ENCODE measurements at places on chromosomes 5 and 9.

GRCh38 chr9:125820100-125820804, 73.1 kb downstream of the PBX3 start:
- DNase-seq, result no peak

- DNase-seq, result no peak
Observed at GRCh38 chr5:31889001-31889561, 250.2 kb downstream of the PDZD2 start.

DNA sequence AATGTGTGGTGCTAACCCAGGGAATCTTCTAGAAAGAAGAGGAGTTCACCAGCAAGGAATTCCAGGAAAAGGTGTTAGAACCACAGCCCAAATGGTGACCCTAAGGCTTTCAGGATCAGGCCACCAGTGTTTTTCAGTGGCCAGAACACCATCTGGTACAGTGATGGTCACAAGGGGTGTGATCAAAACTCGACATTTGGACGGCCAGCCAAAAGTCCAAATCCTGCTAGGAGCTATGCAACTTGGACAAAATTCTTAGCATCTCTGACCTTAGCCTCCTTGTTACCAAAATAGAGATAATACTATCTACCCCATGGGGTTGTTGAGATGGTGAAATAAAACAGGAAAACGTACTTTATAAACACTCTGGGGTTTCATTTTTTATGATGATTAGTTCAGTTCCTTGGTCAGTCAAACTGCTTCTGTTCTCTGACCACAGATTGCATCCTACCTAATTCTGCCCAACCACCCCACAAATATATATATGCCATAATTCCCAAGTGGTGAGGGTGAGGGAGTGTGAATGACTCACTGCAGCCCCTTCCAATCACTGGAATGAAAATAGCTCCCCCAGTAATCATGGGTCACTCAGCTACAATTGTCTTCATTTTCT, 210.3 kb downstream of the CDK5RAP2 start:
- DNase-seq, result no peak

GRCh38 chr5:139181835-139182452, 16.2 kb downstream of the SIL1 start:
- no peak for DNase-seq

Measured in hematopoietic multipotent progenitor cell treated with erythropoietin and hydrocortisone succinate and interleukin-3 and kit ligand, for 17 days (in vitro differentiated cells).